ENCODE measurements at places on chromosomes 13 and 19.
A peak's percentile ranks its signal among the peaks of the same experiment; 100 is the strongest.

- no peak for DNase-seq
Measured at GRCh38 chr13:77143431-77143830, 116.5 kb upstream of the FBXL3 start.

GRCh38 chr19:39307046-39307821 lies 11.0 kb downstream of the IFNL1 start:
- DNase-seq, result no peak

GRCh38 chr13:35475212-35475959 lies 1.1 kb downstream of the MAB21L1 start:
- DNase-seq, result no peak

DNA sequence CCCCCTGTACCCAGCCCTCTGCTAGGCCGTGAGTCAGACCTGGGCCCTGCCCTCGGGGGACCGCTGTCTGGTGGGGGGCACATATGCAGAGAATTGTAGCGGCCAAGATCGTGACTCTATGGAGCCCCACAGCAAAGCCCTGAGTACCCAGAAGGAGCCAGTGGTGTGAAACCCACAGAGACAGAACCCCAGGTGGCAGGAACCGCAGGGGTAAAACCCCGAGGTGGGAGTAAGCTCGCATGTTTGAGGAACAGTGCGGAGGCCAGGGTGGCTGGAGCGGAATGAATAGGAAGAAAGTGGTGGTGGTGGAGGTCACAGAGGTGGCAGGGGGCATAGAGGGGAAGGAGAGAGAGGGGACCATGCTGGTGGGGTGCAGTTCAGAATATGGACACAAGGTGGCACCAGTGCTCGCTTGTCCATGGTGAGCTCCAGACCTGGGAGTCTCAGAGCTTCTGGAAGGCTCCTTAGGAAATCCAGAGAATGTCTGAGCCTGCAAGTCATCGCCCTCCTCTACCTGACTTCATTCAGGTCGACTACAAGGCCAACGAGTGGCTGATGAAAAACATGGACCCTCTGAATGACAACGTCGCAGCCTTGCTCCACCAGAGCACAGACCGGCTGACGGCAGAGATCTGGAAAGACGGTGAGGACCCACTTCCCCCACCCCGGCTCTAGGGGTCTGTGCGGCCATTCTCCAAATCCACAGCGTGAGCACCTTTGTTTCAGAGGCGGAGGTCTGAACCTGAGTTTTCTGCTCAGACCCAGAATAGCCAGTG lies 48.9 kb downstream of the MYH14 start:
- peak; percentile 5 for DNase-seq

GRCh38 chr13:111219280-111219679 lies 101.2 kb upstream of the TEX29 start:
- DNase-seq, result no peak

DNA sequence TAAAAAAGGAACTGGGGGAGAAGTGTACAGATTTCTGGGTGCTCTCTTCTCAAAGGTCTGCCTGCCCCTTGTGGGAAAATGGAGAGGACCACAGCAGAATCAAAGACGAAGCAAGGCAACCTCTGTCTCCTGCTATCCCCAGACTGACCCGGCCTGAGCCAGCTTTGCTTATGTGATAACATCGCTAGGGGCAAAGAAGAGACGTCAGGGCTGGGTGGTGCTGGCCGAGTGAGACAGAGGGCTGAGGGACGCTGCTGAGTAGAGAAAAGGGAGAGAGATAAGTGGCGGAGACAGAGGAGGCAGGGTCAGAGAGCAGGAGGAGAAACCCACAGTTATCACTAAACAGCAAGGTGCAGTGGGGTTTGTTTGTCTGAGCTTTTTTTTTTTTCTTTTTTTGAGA lies 4.6 kb upstream of the MUC16 start:
- no peak for DNase-seq

DNA sequence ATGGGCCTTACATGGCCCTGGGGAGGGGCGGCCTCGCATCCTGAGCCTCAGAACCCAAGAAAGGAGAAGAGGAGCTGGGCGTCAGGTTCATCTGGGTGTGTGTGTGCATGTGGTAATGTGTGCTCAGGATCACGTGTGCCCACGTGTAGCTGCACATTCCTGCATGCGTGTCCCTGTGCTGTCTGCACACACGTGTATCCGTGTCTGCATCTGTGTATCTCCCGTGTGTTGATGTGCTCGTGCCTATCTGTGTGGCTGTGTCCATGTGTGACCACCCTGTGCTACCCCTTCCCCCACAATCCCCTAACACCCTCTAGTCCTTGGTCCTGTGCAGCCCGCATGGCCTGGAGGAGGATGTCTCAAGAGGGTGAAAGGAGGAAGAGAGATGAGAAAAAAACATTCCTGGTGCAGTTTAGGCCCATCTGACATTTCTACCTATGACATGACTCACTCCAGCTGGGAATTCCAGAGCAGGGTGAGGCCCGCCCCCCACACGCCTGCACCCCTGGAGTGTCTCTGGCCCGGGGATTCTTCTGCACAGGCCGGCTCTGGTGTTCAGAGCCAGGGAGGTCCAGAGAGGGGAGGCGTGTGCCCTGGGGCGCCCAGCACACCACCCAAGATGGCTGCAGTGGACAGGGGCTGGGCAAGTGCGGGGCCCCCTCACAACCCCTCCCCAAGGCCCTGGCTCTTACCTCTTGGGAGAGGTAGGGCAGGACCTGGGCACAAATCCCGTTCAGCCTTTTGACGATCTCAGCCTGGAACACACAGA lies 7.1 kb downstream of the TLE5 start:
- no peak for DNase-seq

DNA sequence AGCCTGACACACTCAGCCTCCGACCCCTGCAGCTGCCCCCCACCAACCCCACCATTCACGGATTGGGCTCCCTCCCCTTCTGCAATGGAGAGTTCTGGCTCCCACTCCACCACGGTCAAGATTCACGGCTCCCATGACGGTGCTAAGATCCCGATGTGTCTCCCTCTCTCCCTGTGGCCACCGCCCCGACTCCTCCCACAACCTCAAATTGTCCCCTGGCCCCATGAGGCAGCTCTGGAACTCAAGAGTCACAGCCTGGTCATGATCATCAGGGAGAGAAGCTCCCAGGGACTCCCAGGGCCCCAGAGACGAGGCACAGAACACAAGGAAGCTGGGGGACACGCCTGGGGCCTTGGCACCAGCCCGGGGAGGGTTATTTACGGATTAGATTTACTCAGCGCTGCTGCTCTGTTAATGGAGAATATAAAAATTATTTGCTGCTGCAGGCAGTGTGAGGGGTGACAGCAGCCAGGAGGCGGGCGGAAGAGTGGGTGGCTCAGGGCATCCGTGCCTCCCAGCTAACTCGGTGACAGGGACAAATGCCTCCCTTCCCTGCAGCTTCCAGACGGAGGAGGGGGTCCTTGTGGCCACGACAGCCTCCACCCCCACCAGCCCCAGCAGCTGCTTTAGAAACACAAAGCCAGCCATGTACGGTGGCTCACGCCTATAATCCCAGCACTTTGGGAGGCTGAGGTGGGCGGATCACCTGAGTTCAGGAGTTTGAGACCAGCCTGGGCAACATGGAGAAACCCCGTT lies 184.2 kb downstream of the PTPRS start:
- no peak for DNase-seq

GRCh38 chr13:52399046-52399445 lies 6.9 kb downstream of the THSD1 start:
- no peak for DNase-seq

GRCh38 chr19:50361290-50362029 lies 4.0 kb downstream of the NAPSA start:
- DNase-seq, result no peak

DNA sequence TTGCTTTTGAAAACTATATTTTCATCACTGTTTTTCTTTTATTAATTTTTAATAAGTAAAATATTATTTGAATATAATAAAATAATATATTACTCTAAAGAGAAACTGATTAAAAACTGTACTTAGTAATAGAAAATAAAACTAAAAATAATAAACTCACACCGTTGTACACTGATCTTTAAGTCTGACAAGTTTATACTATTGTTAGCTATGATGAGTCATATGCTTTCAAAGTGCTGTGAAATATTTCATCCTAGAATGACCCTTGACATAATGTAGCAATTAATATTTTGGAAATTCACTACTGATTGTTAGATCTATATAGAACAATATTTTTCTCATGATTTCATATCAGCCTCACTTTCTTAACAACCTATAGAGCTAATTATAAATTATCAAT lies 1040.6 kb upstream of the SPRY2 start:
- DNase-seq, result no peak

DNA sequence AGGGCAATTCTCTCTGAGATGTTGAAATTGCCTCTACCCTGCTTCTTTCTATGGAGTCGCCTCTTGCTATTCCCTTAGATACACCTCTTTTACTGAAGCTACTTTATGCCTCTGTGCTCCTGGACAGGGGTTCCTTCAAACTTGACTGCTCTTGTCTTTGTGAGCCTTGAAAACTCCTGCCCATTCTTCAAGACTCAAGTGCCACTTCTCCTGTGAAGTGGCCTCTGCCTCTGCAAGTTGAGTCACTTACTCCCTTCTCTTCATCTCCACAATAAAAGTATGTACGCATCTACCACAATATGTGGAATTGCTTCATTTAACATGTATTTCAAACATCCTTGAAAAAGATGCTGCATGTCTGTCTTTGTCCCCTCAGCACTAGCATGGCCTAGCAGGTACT lies 66.0 kb upstream of the TPP2 start:
- no peak for DNase-seq

- no peak for DNase-seq
Measured at GRCh38 chr13:49853535-49853934, 61.1 kb upstream of the KPNA3 start.

DNA sequence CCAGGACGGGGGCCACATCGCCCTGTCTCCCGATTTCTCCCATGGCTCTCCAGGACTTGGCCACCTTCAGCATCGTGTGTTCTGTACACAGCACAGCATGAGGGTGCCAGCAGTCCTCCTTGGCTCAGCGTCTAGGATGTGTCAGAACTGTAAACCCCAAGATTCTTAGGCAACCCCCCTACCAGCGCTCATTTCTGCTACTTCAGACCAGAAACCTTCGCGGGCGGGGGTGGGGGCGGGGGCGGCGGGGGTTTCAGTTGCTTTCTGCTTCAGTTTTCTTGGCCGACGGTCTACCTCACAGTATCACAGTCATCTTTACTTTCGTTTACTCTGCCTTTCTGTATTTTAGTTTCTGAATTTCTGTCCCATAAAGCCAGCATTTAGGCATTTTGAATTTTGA lies 82.4 kb downstream of the GGACT start:
- DNase-seq, result no peak

GRCh38 chr19:42555801-42556200 lies 27.5 kb upstream of the CEACAM1 start:
- no peak for DNase-seq

DNA sequence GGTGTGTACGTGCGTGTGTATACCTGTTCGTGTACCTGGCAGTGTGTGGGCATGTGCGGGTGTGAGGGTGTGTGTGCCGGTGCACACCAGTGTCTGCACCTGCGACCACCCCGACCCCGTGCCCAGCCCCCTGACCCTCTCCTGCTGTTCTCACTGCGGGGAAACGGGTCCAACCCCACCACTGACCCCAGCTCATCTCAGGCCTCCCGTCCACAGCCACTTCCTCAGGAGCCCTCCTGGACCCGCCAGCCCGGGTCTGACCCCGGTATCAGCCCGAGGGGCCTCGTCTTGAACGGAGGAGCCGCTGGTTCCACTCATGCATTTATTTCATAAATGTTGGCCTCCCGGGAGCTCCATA lies 23.8 kb upstream of the ONECUT3 start:
- no peak for DNase-seq

- DNase-seq, result no peak
Measured at GRCh38 chr13:32340914-32341313, 25.6 kb downstream of the BRCA2 start.

- DNase-seq, result no peak
Measured at GRCh38 chr13:39941911-39942551, 286.6 kb downstream of the COG6 start.

DNA sequence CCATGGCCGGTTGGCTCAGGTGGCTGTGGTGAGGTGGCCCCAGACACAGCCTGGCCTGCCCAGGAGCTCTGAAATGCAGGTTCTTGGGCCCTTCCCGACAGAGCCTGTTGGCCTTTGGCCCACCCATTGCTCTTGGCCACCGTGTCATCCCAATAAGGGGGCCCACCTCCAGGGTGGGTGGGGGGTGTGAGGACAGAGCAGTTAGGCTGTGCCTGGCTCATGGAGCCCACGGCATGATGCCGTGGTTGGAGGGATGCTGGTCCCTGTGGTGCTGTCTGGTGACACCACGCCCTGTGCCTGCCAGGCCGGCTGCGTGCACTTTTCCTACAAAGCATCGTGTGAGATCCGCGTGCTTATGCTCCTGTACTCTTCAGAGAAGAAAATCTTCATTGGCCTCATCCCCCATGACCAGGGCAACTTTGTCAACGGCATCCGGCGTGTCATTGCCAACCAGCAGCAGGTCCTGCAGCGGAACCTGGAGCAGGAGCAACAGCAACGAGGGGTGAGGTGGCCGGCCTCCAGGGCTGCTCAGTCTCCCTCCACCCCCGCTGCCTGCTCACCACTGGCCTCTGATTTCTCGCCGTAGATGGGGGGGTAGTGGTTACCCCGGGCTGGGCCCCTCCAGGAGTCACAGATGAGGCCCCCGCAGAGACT lies 7.6 kb downstream of the PNKP start:
- DNase-seq, result no peak

DNA sequence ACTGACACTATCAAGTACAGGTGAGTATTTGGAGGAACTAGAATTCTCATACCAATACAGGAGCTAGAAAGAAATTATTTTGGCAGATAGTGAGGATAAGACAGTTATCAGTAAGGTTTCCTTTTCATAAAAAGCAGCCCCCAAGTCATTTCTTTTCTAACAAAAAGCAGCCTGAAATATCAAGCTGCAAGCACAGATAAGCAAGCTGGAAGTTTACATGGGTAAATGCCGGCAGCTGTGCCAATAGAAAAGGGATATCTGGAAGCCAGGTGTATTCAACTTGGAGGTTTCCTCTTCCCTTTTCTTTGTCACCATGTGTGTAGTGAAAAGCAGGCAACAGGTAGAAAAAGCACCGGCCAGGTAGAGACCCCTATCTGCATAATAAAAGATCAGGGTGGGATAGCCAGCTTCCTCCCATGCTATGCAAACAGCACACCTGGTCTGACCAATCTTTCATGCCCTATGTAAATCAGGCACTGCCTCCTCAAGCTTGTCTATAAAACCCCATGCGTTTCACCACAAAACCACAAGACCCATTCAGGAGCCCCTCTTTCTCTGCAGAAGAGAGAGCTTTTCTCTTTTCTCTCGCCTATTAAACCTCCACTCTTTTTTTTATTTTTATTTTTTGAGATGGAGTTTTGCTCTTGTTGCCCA lies 22.9 kb downstream of the CYP4F2 start:
- DNase-seq, result no peak

- no peak for DNase-seq
Measured at GRCh38 chr13:111319521-111319920, 921 bp upstream of the TEX29 start.

- DNase-seq, result no peak
Measured at GRCh38 chr19:53131085-53131590, 1.6 kb downstream of the ZNF415 start.

DNA sequence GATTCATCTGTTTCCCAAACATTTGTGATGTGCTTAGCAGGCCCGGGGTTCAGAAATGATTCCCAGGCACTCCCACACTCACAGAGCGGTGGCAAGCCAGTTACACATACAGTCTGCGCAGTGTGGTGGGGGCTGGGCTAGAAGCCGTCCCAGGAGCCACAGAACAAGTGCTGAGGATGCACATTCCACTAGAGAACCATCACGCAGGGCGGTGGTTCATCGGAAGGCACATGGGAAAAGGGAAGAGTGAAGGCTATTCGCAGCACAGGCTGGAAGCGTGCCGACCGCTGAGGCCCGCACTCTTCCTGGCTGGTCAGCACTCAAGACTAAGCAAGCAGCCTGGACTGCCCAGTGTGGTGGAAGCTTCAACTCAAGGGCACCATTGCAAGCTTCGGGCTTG lies 126.3 kb upstream of the SLC7A1 start:
- no peak for DNase-seq

- no peak for DNase-seq
Measured at GRCh38 chr13:45447050-45447661, 17.6 kb upstream of the COG3 start.
